Lung (tissue), 17 donors: ENCODE measurements at places on chromosomes 4 and X.
A peak's percentile ranks its signal among the peaks of the same experiment; 100 is the strongest.

DNA sequence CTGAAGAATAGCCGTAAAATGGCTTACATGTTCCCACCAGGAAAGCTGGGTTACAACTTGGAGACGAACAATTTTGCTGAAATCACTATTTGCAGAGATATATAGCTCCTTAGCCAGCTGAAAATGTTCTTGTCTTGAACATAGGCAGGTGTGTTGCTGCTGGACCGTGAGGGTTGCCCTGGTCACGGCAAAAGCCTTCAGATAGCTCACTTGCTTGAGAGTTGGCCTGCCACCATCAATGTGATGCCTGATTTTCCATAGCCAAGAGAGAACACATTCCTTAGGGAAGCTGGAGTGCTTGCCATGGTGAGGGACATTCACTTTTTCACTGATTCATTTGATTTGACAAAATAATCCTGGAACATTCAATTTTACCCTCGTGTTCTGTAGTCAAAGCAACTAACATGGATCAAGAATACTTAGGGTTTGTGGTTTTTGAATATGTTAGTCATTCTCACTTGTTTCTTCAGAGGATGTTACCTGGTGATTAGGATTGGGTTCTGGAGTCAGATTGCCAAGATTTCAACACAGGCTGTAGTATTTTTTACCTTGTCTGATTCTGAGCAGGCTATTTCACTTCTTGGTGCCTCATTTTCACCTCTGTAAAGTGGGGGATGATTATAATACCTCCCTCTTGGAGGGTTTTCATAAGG, 536.9 kb downstream of the RAPGEF2 start:
- no peak for DNase-seq

GRCh38 chr4:144818136-144818535, 172.2 kb downstream of the HHIP start:
- no peak for DNase-seq

DNA sequence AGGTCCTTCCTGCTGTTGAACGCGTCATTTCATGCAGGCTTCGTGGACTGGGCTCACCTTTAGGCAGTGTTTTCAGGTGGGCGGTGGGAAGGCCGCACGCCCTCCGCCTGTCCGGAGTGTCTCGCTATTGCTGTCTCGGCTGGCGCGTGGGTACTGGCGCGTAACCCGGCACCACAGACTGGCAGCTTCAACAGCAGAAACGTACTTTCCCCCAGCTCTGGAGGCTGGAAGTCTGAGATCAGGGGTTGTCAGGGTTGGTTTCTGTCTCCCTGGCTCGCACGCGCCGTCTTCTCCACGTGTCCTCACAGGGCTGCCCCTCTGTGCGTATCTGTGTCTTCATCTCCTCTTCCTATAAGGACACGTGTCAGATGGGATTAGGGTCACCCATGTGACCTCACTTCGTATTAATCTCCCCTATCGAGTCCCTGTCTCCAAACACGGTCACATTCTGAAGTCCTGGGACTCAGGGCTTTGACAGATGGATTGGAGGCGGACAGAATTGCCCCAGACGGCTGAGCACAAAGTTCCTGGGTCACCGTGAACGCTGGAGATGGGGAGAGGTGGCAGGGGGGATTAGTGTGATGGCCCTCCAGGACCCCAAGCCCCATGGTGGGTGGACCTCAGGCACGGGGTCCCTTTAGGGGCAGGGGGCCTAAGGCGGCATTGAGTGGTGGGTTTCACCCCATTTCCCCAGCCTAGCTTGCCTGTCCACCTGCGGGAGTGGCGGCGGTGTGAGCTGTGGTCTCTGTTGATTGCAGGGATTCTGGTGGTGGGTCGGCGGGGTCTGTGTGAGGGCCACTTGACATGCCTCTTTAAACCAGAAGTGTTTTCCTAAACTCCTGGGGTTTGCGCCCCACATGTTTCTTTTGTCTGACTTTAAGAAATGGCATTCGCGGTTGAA, 83.4 kb upstream of the LRPAP1 start:
- DNase-seq = no peak

DNA sequence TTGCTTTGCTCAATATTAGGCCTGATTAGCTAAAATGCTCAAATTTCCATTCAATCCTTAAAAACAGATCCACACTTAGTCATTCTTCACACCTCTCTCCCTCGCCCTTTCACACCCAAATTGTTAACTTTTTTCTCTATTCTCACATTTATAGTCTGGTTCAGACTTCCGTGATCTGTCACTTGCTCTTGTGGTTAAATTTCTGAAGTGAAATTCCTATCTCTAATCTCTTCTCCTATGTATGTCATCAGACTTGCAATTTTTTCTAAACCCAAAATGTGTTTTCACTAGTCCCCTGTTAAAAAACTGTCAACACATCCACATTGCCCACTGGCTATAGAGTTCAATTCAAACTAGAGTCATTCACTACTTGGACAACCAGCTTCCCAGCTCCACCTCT, 63.2 kb downstream of the SNCA start:
- DNase-seq = no peak

DNA sequence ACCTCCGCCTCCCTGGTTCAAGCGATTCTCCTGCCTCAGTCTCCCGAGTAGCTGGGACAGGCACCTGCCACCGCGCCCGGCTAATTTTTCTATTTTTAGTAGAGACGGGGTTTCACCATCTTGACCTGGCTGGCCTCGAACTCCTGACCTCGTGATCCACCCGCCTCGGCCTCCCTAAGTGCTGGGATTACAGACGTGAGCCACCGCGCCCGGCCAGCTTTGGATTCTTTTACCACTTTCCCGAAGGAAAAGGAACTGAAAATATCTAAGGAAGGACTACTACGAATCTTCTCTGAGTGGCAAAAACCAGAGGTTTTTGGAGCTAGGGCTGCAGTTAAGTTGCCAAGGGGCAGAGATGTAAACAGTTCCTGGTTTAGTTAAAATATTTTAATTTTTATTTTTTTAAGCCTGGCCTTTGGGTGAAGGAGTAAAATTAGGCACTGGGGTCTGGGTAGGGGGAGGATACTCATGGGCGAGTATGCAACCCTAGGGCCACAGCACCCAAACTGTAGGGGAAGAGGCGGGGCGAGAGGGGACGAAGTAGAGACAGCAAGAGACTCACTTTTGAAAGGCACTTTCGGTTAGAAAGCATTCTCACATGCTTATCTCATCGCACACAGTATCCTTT, 525 bp upstream of the CISD2 start:
- DNase-seq = no peak

- DNase-seq = no peak
Measured at GRCh38 chrX:44843753-44844152, at the start of gene DUSP21. DUSP21 (plus strand) TSS chrX:44844021; CDS start chrX:44844133, 112 bp downstream.

- DNase-seq = no peak
Measured at GRCh38 chr4:124070688-124071484, 641.6 kb downstream of the ANKRD50 start.

GRCh38 chrX:13248867-13249486, 70.9 kb downstream of the ATXN3L start:
- peak; percentile 19 for DNase-seq

GRCh38 chr4:185033950-185034349, 15.7 kb downstream of the HELT start:
- DNase-seq = no peak

DNA sequence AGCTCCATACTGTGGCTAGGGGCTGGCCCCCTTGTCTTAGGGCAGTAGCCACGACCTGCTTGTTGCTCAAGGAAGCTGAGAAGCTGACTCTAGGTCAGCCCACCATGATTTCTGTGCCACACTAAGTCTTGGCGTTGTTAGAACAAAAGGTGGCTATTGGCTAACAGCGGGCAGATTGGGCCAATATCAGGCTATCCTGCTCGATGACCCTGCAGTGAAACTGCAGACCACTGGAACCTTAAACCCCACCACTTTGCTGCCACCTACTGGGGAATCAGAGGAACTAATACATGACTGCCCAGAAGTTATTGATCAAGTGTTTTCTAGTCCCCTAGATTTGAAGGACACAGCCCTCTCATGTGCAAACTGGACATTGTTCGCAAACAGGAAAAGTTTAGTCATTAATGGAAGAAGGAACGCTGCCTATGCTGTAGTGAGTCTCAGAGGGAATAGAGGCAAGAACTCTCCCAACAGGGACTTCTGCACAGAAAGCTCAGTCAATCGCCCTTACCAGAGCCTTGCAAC, 17.0 kb upstream of the PAPSS1 start:
- peak; percentile 48 for DNase-seq

GRCh38 chr4:155106629-155107028, 101.8 kb upstream of the NPY2R start:
- no peak for DNase-seq
